ENCODE measurements at places on chromosomes 5 and 9. TPM values are rescaled to one million over a fixed set of nuclear protein-coding genes. Genes with fewer than 3 reads are reported as not detected.

Gene PCDHA9
- not detected for total RNA-seq

Gene NMUR2
- total RNA-seq: not detected

Gene DCTN3
- 35.3 TPM for total RNA-seq

Gene GCNT4
- total RNA-seq: 0.68 TPM

Gene HK3
- 8.2 TPM for total RNA-seq

Gene DND1
- 0.27 TPM for total RNA-seq

Gene FOXD1
- total RNA-seq: not detected

Gene EGFL7
- 49.0 TPM for total RNA-seq

Gene FBP2
- total RNA-seq: not detected

Gene SPINK1
- 92.8 TPM for total RNA-seq

Gene TICAM2
- 2.2 TPM for total RNA-seq

Gene GRXCR2
- total RNA-seq: not detected

Gene CDO1
- total RNA-seq: 158 TPM

Gene SLC36A3
- not detected for total RNA-seq

Gene DPYSL3
- 1.4 TPM for total RNA-seq

Gene ARL10
- 0.93 TPM for total RNA-seq

Gene LECT2
- 25.6 TPM for total RNA-seq

Gene TRIM7
- 0.68 TPM for total RNA-seq

Gene OR1K1
- not detected for total RNA-seq

Gene TMEM232
- total RNA-seq: 0.81 TPM

Gene FAXDC2
- total RNA-seq: 27.3 TPM

Gene C5orf46
- not detected for total RNA-seq

Gene SPINK13
- total RNA-seq: not detected

Gene TAF11L5
- total RNA-seq: not detected

Gene LCP2
- 7.8 TPM for total RNA-seq

Gene HCN1
- total RNA-seq: not detected

Gene C5orf22
- total RNA-seq: 11.1 TPM

Gene ACSL6
- 5.3 TPM for total RNA-seq

Gene GGTA1
- 0.43 TPM for total RNA-seq

Gene SUB1
- total RNA-seq: 52.5 TPM

Gene NUTM2F
- total RNA-seq: not detected

Gene DMRT3
- total RNA-seq: not detected

Gene BTNL8
- 0.32 TPM for total RNA-seq

Gene LTC4S
- total RNA-seq: not detected

Gene ANKRD33B
- total RNA-seq: 1.3 TPM

Gene PFN3
- not detected for total RNA-seq

Gene ADAMTS2
- total RNA-seq: 18.9 TPM

Gene DMRT2
- total RNA-seq: not detected

Measured in right lobe of liver (tissue), 6 donors.